ENCODE measurements at places on chromosomes 1 and 21. TPM values are rescaled to one million over a fixed set of nuclear protein-coding genes. Genes with fewer than 3 reads are reported as not detected.

The CCDC30 gene
- polyA plus RNA-seq: 3.1 TPM

The TSPAN2 gene
- polyA plus RNA-seq: 19.8 TPM

The KRTAP10-12 gene
- polyA plus RNA-seq: not detected

The ANKRD35 gene
- 4.2 TPM for polyA plus RNA-seq

The AHDC1 gene
- polyA plus RNA-seq: 67.2 TPM

The E2F2 gene
- polyA plus RNA-seq: not detected

The TMEM240 gene
- polyA plus RNA-seq: 4.9 TPM

The SLC44A3 gene
- 4.0 TPM for polyA plus RNA-seq

The SMCP gene
- polyA plus RNA-seq: not detected

The HMCN1 gene
- 30.6 TPM for polyA plus RNA-seq

The CIART gene
- 1.8 TPM for polyA plus RNA-seq

The PPIAL4G gene
- not detected for polyA plus RNA-seq

The TCHHL1 gene
- polyA plus RNA-seq: not detected

The LEMD1 gene
- not detected for polyA plus RNA-seq

The GBP2 gene
- 1.1 TPM for polyA plus RNA-seq

The GPR153 gene
- polyA plus RNA-seq: 18.4 TPM

The AIRE gene
- polyA plus RNA-seq: 0.05 TPM

The TPTE gene
- not detected for polyA plus RNA-seq

The UFC1 gene
- 125 TPM for polyA plus RNA-seq

The PODN gene
- 7.8 TPM for polyA plus RNA-seq

The SLAMF7 gene
- polyA plus RNA-seq: 0.43 TPM

The DUSP10 gene
- 27.3 TPM for polyA plus RNA-seq

The FAM72B gene
- 3.0 TPM for polyA plus RNA-seq

The ESPN gene
- 1.2 TPM for polyA plus RNA-seq

The NMNAT2 gene
- polyA plus RNA-seq: 2.0 TPM

The DLGAP3 gene
- polyA plus RNA-seq: 0.15 TPM

The HTR1D gene
- not detected for polyA plus RNA-seq

The RGS8 gene
- polyA plus RNA-seq: 0.03 TPM

The GPR61 gene
- 2.3 TPM for polyA plus RNA-seq

The ILDR2 gene
- 5.0 TPM for polyA plus RNA-seq

The GUCA2A gene
- polyA plus RNA-seq: not detected

The GAS5 gene
- polyA plus RNA-seq: 486 TPM

The ARHGAP29 gene
- 51.0 TPM for polyA plus RNA-seq

The ELAPOR1 gene
- 1.7 TPM for polyA plus RNA-seq

The WDR64 gene
- not detected for polyA plus RNA-seq

The HES3 gene
- not detected for polyA plus RNA-seq

The PTGFR gene
- 36.8 TPM for polyA plus RNA-seq

The GSTM4 gene
- polyA plus RNA-seq: 19.6 TPM

The TSACC gene
- polyA plus RNA-seq: 0.69 TPM

The AMY1C gene
- not detected for polyA plus RNA-seq

The GJB4 gene
- polyA plus RNA-seq: 0.05 TPM

The ADCY10 gene
- not detected for polyA plus RNA-seq

The LCK gene
- polyA plus RNA-seq: 0.54 TPM

The CR1L gene
- polyA plus RNA-seq: not detected

The S100A8 gene
- 16.2 TPM for polyA plus RNA-seq

The IL22RA1 gene
- polyA plus RNA-seq: 1.1 TPM

The FCMR gene
- 0.83 TPM for polyA plus RNA-seq

The SH3D21 gene
- polyA plus RNA-seq: 2.1 TPM

The BEND5 gene
- polyA plus RNA-seq: 10.4 TPM

The TMEM82 gene
- not detected for polyA plus RNA-seq

The MX1 gene
- polyA plus RNA-seq: not detected

All from muscle of arm (tissue), 14 donors.